ENCODE measurements at places on chromosomes 7 and 10.

DNA sequence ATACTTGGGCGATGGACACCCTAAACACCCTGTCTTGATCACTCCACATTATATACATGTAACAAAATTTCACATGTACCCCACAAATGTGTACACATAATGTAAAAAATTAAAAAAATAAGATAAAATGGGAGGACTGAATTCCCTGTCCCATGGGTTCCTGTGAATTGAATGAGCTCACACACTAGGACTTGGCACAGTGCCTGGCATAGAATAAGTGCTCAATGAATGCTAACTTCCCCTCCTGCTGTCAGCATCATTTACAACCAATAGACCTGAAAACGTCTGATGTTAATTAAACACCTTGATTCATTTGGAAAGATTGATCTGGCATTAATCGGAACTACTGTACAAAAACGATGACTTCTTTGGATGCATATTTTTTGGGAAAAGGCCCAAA, 117.3 kb upstream of the ZNF438 start:
- DNase-seq, result no peak

- no peak for DNase-seq
Observed at GRCh38 chr7:129212596-129212995, 12.2 kb upstream of the AHCYL2 start.

DNA sequence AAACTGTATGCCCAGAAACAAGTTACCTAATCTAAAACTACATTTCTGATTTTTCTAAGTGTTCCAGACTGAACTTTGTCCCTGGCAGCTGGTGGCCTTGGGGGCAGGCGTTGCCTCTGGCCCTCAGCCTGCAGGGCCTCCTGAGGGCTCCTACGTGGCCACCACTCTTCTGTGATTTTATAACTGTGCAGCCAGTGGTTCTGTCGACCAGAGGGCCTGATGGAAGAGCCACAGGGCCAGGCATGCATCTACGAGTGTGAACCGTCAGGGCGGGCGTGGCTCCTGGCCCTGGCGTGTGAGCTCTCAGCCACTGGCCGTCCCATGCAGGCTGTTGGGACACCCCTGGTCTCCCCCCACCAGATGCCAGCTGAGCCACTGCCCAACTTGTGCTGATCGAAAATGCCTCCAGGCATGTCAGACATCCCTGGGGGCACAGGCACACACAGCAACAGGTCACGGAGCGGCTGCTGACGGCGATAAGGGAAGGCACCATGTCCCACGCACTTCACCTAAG, 173.4 kb downstream of the ZMYND11 start:
- DNase-seq, result no peak

- DNase-seq, result no peak
Observed at GRCh38 chr7:157411580-157411979, 74.8 kb downstream of the DNAJB6 start.

- no peak for DNase-seq
Observed at GRCh38 chr7:8719102-8719501, 285.7 kb downstream of the NXPH1 start.

DNA sequence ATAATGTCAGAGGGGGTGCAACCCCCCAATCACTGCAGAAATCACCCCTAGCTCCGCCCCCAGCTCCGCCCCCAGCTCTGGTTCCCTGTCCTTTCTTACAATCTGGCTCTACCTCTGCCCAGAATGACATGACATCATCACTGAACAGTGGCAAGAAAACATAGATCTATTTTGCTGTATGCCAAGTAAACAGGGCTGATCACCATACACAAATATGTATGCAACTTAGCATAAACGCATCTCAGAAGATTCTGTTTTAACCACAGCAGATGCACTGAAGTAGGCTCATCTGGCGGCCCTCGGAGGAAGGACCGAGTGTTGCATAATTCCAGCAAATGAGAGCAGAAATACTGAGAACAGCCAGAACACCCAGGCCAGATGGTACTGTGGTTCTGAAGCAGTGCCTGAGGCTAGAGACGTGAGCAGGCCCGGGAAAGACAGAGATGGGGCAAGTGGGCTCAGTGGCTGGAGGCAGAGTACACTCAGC, 293.3 kb upstream of the KLF14 start:
- no peak for DNase-seq

DNA sequence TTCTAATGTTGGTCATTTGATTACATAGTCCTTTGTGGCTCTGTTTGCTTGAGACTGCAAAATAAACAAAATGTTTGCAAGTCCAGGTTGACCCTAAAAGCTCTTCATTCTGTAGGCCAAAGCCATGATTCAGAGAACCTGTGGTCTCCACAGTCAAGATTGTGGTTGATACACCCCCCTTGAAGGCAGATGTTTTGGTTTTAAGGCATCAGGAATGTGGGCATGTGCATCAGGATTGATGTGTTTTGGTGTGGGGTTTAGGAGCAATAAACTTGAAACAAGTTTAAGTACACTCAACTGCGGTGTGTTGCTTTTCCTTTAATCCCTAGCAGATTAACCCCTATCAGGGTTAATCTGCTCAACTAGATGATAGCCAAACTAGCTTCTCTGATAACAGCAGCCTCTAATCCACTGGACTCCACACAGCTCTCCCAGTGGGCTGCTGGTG, 379.1 kb upstream of the GALNT17 start:
- no peak for DNase-seq

- no peak for DNase-seq
Observed at GRCh38 chr7:157010588-157011332, at the start of gene MNX1. MNX1 (minus strand) TSS chr7:157010663; CDS start chr7:157010350, 313 bp downstream.

DNA sequence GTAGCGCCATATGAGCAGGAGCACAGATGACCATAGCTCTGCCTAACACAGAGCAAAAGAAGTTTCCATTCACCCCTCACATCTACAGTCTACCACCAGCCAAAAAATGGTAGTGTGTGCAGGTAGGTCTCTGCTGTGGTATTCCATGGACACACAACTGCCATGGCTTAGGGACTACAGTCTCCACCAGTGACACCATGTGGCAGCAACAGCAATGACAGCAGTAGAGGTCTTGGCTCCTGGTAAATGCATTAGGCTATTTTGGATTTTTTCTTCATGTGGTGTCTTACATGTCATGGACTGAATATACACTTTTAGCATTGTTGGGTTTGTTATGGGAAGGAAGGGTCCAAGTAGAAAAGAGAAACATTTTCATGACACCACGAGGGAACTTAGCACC, 70.1 kb upstream of the CABCOCO1 start:
- no peak for DNase-seq

- DNase-seq, result no peak
Observed at GRCh38 chr10:1114315-1114714, 58.1 kb downstream of the WDR37 start.

GRCh38 chr10:116260599-116260998, 12.4 kb downstream of the GFRA1 start:
- no peak for DNase-seq

GRCh38 chr7:7324698-7325097, 142.4 kb downstream of the C1GALT1 start:
- DNase-seq, result no peak

DNA sequence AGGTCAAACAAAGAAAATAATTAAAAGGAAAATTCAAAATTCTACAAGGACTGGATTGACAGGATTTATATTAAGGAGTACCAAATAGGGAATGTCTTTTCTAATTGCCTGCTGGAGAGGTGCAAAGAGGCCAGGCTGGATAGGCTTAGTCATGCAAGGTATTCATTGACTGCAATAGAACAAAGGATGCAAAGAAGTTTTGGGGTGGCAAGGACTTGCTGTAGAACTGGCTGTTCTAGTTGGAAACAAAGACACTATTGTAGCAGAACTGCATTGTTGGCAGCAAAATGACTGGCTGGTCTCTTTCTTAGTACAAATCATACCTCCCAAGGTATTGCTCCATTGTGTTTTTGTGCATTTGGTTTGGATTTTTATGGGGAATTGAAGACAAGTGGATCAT, 10.1 kb downstream of the ITGB8 start:
- no peak for DNase-seq

DNA sequence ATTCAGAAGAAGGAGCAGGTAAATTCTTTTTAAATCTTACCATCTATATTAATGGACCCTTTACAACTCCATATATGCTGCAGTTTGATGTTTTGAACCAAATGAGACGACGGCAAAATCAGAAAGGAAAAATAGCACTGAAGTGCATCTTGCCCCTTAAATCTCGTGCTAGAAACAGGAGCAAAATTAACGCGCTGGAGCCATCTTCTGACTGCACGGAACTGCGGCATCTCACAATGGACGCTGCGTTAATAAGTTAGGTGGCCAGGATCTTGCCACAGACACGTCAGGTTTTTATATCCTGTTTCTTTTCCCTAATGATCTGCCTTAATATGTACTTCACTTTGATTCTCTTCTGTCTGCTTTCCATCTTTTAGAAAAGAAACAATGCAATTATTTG, 354.5 kb downstream of the TFEC start:
- DNase-seq, result no peak

DNA sequence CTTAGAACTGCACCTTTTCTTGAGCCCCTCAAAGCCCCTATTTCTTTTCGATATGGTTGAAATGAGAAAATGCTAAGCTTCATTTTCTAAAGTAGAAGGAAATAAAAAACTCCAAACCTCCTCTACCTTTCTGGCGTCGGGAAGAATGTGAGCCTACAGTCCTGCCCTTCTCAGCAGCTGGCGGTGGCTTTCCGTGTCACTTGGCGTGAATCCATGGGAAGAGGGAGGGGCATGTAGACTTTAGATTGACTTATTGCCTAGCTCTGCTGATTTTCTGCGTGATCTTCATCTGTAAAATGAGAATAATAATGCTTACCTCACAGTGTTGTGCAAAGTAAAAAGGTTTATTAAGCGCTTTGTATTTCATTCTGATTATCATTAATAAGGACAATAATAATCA, 35.0 kb downstream of the PRR15 start:
- no peak for DNase-seq

- no peak for DNase-seq
Observed at GRCh38 chr7:25840209-25840792, 311.7 kb upstream of the NFE2L3 start.

DNA sequence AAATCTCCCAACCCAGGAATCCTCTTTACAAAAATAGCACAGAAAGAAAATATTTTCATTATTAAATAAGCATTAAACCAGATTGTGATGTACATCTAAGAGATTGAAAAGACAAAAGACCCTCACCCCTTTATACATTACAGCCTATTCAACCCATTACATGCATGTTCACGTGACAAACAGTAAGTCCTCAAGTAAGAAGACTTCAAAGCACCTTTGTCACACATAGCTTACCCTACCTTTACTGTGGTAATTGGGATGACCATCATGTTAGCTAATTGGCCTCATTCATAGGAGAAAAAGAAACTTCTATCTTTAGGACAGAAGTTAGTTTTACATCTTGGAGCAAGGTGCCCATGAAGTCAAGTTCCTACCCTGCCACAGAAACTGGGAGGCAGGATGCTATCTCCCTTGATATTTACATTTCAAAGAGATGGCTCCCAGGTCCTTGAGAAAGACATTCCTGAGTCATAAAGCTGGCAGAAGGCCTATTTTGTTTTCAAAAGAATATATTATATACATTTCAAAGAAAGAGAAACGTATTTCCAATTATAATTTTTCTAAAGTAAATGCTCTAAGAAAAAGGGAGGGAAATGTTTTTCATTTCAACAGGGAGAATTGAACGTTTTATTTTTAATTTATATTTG, 48.1 kb downstream of the GNAI1 start:
- no peak for DNase-seq

DNA sequence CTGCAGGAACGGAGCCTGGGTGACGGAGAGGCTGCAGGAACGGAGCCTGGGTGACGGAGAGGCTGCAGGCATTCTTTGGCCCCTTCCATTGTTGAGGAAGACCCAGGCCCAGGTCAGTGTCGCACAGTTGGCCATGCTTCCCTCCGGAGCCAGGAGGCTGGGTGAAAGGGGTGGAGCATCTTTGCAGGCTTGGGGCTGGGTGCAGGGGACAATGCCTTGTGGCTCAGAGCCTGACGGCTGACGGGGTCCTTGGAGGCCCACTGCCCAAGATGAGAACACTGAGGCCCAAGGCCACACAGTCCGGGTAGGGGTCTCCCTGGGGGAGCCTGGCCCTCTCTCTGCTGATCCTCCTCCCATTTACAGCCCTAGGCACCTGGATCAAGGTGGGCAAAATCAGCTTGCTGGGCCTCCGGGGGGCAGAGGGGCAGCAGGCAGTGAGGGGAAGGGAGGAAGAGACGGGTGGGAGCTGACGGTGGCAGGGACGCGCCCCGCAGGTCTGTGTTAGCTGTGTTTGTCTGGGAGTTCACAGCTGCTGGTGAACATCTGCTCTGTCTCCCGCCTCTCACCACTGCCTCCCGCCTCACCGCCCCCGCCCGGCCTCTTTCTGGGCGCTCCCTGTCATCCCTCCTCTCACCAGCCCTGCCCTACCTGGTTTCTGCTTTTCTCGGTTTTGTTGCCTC, 30.6 kb upstream of the PCBD1 start:
- DNase-seq, result no peak

DNA sequence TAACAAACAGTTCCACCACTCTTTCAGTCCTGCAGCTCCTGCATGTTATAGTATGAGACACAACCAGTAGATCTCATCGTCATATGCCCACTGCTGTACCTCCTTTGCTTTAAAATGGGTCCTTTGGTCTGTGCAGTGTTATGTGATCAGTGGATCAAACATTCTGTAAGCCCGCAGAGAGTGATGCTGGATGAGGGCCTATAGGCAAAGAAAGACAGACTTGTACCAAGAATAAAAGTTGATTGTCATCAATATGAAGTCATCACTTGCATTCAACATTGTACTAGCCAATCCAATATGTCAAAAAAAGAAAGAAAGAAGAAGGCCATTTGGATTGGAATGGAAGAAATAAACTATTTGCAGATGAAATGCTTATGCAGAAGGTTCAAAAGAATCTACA, 79.8 kb upstream of the PHYHIPL start:
- DNase-seq, result no peak

DNA sequence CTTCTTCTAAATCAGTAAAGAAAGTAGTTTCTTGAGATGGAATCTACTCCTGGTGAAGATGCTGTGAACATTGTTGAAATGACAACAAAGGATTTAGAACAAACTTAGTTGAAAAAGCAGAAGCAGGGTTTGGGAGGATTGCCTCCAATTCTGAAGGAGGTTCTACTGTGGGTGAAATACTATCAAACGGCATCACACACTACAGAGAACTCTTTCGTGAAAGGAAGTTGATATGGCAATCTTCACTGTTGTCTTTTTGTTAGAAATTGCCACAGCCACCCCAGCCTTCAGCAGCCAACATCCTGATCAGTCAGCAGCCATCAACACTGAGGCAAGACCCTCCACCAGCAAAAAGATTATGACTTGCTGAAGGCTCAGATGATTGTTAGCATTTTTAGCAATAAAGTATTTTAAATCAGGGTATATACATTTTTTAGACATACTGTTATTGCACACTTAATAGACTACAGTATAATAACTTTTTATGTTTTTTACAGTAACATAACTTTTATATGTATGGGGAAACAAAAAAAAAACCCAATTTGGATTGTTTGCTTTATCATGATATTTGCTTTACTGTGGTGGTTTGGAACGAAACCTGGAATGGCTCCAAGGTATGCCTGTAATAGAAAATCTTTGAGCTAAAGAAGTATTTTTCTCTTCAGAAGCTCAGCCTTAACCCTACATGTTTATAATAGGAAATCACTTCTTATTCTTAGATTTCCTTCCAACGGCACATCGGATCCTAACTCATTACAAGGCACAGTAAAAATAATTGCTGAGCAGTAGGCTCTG, 257.3 kb downstream of the LRMDA start:
- DNase-seq, result no peak

- no peak for DNase-seq
Observed at GRCh38 chr7:80070391-80070790, 64.2 kb upstream of the GNAI1 start.
